ENCODE measurements at places on chromosomes 7 and 10.

- no peak for DNase-seq
These were observed 144.3 kb upstream of the TNS3 start for GRCh38 chr7:47726047-47726726.

DNA sequence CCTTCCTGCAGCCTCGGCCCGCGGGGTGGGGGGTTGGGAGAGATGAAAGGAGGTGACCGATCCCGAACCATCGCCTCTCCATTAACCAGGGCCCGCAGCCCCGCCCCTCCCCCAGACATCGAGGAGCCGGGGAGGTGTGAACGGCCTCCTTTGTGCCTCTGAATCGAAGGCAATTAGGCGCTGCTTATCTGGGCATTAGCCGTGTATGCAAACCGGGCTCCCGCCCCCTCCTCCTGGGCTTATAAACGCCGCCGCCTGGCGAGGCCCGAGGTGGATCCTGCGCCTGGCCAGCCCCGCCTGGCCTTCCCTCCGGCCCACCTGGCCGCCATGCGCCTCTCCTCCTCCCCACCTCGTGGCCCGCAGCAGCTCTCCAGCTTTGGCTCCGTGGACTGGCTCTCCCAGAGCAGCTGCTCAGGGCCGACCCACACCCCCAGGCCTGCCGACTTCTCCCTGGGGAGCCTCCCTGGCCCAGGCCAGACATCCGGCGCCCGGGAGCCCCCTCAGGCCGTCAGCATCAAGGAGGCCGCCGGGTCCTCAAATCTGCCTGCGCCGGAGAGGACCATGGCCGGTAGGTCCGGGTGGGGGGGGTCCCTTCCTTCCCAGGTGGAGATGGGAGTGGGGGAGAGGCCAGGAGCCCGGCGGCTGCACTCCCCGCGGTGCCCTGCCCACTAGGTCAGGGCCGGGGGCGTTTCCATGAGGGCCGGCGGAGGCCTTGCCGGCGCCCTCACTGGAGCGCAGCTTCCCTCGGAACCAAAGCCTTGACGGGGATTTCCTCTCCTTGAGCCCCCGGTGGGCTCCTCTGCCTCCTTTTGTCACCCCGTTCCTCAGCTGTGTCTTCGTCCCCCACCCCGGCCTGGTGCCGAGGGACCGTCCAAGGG, at the start of gene VENTX:
Gene VENTX (plus strand): TSS at position 268 of the 878 bp plus-strand sequence. CDS start 60 bp downstream, at position 328.
- DNase-seq, result no peak

- DNase-seq, result no peak
These were observed 232.0 kb downstream of the SDK1 start for GRCh38 chr7:3533040-3533439.

- no peak for DNase-seq
These were observed 217.5 kb downstream of the ADAM12 start for GRCh38 chr10:126170776-126171175.

GRCh38 chr10:58412502-58412961, 27.3 kb downstream of the TFAM start:
- DNase-seq, result no peak

DNA sequence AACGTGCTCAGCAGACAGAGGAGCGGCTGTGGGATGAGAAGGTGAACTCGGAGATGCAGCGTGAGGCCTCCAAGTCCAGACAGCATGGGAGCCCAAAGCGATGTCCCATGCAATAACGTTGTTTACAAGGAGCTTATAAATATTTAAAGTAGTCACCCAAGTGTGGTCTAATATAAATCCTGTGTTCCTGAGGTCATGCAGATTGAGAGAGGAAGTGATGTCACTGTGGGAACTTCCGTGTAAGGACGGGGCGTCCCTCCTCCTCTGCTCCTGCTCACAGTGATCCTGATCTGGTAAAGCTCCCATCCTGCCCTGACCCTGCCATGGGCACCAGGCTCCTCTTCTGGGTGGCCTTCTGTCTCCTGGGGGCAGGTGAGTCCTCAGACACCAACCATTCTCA, 94.7 kb upstream of the PRSS58 start:
- DNase-seq, result no peak

DNA sequence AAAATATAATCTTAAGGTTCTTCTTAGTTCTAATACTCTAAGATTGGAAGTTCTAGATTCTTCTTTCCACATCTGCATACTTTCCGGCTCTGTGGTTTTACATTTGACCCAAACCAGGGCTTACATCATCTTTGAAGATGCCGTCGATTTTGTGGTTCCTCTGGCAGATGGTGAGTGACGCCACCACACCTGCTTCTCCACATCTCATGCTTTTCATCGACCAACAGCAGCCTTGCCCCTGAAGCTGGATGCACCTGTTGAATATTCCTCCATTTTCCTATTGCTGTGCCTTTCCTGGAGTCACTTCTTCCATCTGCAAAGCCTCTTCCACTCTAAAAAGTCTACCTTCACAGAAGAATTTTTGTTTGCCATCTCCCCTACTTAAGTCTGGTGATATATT, 121.3 kb downstream of the PRKCQ start:
- DNase-seq, result no peak

DNA sequence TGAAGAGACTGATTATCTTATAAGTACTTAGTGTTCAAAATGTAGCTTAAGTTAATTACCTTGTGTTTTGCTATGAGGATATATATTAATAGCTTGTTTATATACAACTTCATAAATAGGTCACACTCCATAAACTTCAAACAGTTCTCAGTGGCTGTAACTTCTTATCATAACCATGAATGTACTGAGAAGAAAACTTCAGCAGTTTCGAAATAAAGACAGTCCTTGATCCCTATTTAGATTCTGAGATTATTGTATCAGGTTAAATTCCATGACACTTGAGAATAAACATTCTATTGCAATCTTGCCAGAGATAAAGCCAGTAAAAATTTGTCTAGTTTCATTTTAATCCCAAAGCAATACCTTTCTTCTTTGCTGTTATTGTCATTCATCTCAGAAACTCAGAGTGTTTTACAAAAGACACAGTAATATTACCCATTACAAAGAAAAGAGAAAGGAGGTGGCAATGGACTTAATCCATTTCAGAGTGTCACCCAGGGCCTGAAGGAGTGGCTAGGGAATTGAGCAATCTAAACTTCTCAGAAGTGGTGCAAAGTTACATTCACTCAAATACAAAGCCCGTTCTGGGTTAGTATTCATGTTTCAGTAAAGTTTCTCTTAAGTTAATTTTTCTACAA, 403.6 kb downstream of the SEMA3D start:
- no peak for DNase-seq

GRCh38 chr10:108902619-108903285, 1020.6 kb downstream of the XPNPEP1 start:
- DNase-seq, result no peak

DNA sequence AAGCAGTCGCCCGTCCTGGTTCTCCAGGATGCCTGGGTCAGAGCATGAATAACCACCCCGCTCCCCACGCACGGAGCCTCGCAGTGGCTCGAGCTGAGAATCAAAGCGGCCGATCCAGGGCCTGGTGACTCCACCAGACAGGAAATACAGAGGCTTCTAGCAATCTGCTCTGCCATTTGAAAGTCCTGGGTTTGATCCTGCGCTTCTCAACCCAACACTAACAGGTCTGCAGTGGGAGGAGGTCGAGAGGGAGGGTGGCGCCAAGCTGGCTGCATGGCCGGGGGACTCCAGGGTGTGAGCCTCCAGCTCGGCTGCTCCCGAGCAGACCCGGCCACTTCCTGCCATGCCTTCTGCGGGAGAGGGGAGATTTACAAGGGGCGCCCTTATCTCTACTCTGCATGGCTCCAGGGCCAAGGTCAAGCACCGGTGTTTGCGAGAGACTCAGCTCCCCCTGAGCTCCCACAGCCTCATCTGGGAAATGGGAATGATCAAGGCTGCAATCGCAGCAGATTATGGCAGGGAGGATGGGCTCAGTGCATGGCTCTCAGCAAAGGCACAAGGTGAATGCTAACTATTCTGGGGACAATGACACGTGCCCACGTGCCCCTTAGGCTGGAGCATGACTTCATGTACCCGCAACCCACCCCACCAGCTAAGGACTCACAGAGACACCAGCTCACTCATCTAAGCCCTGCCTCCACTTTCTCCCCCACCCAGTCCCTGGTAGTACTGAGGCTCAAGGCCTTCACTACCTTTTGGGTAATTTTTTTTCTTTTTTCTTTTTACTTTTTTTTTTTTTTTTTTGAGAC, 73.9 kb upstream of the TNRC18 start:
- DNase-seq, result no peak

- DNase-seq, result peak; percentile 14
These were observed 50.2 kb downstream of the APBB1IP start for GRCh38 chr10:26488344-26488743.

- no peak for DNase-seq
These were observed 263.4 kb downstream of the INHBA start for GRCh38 chr7:41439515-41439879.

DNA sequence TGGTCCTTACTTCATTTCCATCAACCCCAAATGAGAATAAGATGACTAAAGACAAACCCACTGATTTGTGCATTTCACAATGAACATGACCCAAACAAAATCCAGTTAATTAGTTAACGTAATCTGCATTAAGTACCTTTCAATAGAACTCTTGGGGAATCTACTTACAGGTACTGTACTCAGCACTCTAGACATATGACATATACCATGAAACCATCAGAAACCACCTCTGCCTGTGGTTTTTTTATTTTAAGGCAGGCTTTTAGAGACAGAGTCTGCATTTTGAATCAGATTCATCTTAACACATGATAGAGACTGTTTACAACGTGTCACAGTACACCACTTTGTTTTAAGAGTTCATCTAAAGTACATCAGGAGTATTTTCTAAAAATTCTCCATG, 168.4 kb downstream of the BTAF1 start:
- DNase-seq, result no peak

DNA sequence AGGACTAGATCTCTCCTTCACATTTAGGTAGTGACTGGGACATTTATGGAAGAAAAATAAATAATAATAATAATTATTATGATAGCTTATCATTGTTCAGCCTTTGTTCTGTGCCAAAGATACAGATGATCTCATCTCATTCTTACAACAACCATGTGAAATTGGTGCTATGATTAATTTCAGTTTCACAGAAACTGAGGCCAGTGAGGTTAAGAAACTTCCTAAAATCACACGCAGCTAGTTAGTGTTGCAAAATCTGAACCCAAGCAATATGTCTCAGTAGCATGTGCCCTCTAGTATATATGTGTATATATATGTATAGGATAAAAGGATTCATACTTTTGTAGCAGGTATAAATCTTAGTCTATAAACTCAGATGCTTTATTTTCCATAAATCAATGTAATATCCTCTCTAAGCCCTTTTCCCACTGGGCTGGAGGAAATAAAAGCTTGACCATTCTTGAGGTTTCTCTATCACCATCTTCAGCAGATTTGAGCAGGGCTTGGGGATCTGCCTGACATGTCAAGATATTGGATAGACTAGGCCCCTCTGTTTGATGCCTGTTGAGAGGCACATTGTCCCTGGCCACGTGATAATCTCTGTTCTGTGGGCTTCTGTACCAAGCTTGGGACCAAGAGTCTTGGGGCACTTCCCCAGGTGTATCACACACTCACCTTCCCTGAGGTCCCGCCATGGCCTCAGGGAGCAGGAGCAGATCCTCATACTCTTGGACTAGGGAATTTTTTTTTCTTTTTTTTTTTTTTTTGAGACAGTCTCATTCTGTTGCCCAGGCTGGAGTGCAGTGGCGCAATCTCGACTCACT, 172.6 kb upstream of the NRP1 start:
- no peak for DNase-seq

- no peak for DNase-seq
These were observed 132.2 kb downstream of the ADARB2 start for GRCh38 chr10:1605121-1605520.

- no peak for DNase-seq
These were observed 71.5 kb downstream of the PRPF18 start for GRCh38 chr10:13658264-13658663.

DNA sequence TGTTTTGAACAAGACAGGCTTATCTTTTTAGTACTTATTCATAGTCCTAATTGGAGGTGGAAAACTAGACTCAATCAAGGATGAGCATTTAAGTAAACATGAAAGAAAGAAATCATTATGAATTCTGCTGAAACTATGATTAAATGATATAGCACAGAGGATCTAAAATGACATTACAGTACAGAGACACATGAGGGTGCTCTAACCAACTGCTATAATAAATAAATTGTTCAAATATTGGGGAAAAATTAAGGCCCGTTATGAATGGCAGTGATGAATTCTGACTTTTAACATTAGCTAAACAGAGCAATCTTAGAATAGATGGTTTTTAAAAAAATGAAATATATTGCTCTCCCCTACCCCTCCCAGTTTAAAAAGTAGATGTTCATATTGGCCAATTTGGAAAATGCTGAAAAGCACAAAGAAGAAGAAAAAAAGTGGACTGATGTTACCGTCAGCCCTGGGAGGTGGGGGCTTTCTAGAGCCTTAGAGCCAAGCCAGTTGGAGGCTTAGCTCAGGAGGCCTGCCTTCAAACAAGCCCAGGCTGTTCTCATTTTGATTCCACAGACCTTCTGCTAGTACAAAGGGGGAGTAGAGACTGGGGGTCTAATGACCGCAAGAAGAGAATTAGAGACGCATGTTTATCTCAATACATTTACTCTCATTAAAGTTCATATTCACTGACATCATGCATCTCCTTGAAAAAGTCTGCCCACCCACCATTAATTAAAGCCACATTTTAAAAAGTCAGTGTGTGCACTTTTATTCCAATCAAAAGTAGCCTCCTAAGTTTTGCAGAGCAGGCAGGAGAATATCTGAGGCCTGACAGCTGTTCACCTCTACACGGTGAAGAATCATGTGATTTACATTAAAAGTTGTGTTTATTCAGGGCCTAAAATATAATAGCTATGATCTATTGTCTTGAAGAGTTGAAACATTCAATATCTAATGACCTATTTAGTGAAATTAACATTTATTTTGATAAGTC, 10.0 kb downstream of the WNT2 start:
- DNase-seq, result no peak

GRCh38 chr7:97697396-97697795, 34.5 kb upstream of the TAC1 start:
- no peak for DNase-seq

DNA sequence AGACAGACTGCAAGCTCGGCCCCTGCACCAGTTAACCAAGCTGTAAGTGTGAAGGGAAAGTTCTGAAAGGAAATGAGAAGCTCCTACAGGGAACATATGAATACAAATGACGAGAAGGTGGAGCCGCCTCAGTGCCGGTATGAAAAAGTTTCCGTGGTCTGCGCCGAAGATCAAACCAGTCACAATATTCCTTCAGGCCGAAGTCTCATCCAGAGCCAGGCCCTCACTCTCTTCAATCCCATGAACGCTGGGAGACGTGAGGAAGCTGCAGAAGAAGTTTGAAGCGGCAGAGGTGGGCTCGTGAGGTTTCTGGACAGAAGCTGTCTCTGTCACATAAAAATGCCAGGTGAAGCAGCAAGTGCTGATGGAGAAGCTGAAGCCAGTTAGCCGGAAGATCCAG, 71.9 kb downstream of the CFAP46 start:
- DNase-seq, result no peak

DNA sequence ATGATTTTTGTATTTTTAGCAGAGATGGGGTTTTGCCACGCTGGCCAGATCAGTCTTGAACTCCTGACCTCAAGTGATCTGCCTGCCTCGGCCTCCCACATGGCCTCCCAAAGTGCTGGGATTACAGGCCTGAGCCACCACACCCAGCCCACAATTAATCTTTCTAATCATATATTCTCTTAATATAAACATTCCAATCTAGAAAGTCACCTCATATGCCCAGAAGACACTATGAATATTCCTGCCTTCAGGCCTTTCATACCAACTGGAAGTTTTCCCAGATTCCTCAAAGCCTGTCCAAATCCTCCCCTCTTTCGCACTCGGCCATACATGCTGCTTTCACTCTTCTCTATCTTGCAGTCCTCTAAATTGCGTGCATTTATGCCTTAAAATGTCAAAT, 32.6 kb downstream of the PDZD8 start:
- DNase-seq, result no peak

Data from activated naive CD4-positive, alpha-beta T cell treated with anti-CD3 and anti-CD28 coated beads, Interleukin-2, amount 50 U/mL, for 16 hours (primary cell).